Sciatic nerve (tissue), 2 donors: ENCODE measurements at places on chromosomes 16 and 17.

DNA sequence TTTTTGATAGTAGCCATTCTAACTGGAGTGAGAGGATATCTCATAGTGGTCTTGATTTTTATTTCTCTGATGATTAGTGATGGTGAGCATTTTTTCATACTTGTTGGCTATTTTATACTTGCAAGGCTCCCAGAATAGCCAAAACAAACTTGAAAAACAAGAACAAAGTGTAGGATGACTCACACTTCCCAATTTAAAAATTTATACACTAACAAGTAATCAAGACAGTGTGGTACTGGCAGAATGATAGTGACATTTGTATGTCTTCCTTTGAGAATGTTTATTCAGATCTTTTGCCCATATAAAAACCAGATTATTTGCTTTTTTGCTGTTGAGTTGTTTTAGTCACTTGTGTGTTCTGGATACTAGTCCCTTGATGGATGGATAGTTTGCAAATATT lies 17.8 kb downstream of the SPECC1 start:
- no peak for DNase-seq

DNA sequence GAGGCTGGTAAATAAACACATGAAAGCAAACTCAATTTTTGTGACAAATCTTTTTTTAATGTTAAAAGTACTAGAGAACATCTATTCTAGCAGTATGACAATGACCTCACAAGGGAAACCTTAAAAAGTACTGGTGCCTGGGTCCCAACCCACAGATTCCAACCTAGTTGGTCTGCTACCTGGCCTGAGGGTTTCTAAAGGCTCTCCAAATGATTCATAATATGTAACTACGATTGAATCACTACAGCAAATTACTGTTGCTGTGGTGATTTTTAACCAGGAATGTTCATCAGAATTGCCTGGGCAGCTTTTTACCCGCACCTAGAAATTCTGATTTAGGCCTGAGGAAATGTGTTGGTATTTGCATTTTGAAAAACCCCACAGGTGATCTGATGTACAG lies 26.1 kb downstream of the CDR2 start:
- no peak for DNase-seq

- DNase-seq = no peak
Observed at GRCh38 chr16:64705443-64705842, 416.4 kb downstream of the CDH11 start.

GRCh38 chr16:49588729-49589384 lies 215.3 kb downstream of the C16orf78 start:
- peak; percentile 7 for DNase-seq
